ENCODE measurements at places on chromosomes 4 and X.

DNA sequence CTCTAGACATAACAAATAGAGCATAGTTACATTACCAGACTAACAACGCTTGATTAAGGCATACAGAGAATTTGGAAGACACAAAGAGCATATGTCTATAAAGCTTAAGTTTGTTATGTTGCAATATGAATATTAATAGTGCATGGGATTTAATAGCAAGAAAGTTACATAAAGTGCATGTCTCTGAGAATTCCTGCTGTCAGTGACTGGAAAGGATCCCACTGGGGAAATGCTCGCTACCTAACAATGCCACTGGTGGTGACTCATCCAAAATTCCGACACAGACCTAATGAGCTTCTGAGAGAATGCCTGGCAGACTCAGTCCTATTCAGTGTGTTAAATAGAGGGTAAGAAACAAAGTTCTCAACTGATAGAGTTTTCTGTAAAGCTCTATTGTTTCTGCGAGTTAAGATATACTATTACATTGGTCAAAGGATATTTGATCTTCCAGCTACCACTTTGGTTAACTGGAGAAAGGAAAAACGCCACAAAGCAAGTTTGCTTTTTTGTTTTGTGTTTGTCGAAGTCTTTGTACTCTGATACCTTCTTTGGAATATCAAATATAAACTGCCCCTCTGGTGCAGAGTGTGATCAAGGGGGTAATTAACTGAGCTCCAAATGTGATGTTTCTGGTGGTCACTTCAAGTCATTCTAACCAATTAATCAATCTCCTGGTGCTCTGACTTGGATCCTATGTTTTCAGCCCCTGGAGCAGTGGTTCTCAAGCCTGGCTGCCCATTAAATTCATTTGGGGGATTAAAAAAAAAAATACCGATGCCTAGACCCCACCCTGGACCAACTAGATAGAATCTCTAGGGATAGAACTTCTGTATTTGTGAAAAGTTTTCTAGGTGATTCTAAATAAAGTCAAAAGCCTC, 107.9 kb downstream of the PALLD start:
- no peak for DNase-seq

- DNase-seq, result no peak
These were observed 159.6 kb downstream of the TET2 start for GRCh38 chr4:105306158-105306781.

DNA sequence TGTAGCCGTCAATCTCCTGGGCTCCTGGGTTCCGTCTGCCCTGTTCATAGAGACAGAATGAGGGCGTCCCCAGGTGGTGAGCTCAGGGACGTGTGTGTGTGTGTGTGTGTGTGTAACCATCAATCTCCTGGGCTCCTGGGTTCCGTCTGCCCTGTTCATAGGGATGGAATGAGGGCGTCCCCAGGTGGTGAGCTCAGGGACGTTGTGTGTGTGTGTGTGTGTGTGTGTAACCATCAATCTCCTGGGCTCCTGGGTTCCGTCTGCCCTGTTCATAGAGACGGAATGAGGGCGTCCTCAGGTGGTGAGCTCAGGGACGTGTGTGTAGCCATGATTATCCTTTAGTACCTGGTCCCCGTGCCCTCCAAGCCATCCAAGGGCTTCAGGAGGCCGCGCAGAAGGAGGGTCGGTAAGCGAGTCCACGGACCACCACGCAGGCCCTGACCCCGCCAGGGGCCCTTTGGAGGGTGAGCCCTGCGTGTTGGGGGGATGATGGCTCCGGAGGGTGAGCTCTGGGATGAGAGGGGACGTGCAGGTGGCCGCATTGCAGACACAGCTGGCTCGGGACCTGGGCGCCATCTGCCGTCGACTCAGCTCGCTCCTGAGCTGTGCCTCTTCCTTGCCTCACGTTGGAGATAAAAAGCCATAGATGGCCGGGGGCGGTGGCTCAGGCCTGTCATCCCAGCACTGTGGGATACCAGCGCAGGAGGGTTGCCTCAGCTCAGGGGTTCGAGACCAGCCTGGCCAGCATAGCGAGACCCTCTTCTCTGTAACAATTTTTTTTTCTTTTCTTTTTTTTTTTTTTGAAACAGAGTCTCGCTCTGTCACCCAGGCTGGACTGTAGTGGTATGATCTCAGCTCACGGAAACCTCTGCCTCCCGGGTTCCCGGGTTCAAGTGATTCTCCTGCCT, 5.4 kb upstream of the GTPBP6 start:
- no peak for DNase-seq

- DNase-seq, result no peak
These were observed 7.3 kb downstream of the CFAP99 start for GRCh38 chr4:2426069-2426397.

GRCh38 chr4:16508968-16509367, 282.7 kb upstream of the TAPT1 start:
- no peak for DNase-seq

GRCh38 chr4:55722132-55722531, 86.0 kb upstream of the NMU start:
- DNase-seq, result peak; percentile 2

DNA sequence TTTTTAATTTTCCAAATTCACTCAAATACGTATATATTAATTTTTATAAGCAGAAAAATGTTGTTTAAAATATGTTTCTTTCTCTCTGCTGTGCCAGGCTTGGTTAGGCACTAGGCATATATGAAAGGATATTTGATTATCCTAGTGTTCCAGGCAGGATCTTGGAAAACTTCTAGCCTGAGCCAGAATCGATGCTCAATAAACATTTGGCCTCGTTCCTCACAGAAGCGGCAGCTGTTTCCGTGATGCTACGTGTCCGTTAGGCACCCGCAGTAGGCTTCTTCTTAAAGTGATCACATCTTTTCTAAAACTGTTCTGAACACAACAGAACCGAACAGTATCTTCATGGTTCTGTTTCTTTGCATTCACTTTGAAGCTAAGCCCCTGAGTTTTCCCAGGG, 50.1 kb upstream of the CRMP1 start:
- DNase-seq, result no peak

GRCh38 chr4:173174594-173175012, 6.0 kb downstream of the GALNT7 start:
- DNase-seq, result no peak

DNA sequence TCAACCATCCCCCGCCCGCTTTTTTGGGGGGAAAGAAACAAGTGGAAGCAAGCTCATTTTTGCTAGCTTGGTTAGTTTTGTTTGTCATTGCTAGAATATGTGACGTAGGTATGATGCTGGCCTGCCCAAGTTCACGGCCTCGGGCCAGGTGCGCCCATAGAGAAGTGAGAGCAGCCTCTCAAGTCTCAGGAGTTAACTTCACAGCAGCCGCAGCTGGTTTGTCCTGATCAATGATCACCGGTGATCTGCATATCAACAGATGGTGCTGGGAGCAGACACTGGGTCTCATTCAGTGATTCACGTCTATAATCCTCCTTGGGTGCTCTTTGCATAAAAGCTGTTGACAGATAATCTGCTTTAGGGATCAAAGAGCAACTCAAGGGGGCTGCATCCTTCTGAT, 50.1 kb downstream of the ENPP6 start:
- no peak for DNase-seq

GRCh38 chr4:11730545-11730944, 301.9 kb upstream of the HS3ST1 start:
- DNase-seq, result no peak

GRCh38 chr4:91288702-91289311, 1015.0 kb upstream of the GRID2 start:
- peak; percentile 65 for DNase-seq

GRCh38 chrX:43870758-43871419, 11.4 kb downstream of the MAOB start:
- no peak for DNase-seq

DNA sequence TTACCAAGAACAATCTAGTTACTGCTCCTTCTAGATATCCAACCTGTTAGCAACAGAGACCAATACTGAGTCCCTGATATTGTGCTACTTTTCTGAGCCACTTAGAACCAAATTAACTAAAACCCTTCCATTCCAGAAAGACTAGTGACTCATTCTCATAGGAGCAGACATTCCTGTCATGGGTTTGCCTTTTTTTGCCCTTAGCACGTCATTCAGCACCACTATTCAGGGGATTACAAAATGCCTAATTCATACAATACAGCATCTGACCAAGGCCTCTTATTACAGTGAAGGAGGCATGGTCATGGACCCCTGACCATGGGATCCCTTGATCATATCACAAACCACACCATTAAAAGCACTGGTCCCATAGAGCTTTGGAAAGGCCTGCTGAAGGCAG, 123.8 kb upstream of the CXCL13 start:
- no peak for DNase-seq

- peak; percentile 5 for DNase-seq
These were observed 375.2 kb downstream of the GALNTL6 start for GRCh38 chr4:172188248-172188988.

DNA sequence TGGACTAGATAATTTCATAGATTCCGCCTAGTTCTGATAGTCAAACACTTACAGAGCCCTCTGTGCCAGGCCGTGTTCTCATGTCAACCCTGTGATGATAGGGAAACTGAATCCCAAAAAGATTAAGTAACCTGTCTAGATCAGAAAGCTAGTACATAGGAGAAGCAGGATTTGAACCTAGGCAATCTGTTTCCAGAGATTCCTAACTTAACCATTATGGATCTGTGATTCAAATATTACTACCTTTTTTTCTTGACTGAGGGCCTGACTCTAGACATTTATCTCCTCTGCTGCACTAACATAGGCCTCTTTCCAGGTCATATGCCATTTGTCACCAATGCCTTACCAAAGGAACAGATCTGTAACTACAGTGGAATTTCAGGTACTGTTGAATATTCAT, 1.5 kb downstream of the ALAS2 start:
- no peak for DNase-seq

DNA sequence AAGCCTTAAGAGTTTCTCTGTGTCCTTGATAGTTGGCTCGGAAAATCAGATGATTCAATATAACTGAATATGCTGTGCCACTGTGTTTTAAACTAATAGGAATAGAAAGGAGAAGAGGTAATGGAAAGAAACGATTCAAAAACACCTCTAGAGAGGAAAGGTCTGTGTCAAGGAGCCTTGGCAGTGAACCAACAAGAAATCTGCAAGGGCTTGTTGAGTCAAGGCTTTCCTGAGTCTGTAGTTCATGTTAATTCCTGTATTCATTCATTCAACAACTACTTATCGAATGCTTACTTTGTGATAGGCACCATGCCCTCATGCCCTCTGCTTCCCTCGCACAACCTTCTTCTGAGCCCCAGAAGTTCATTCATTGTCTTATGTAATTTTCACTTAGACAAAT, 336.0 kb downstream of the PDHA2 start:
- DNase-seq, result no peak

GRCh38 chr4:7429069-7429416, 5.7 kb downstream of the PSAPL1 start:
- DNase-seq, result no peak
